Activated T-cell treated with anti-CD3 and anti-CD28 coated beads for 24 hours (primary cell): ENCODE measurements at places on chromosomes 2 and 18.
A peak's percentile ranks its signal among the peaks of the same experiment; 100 is the strongest.

GRCh38 chr2:40343902-40344301 is 108.0 kb downstream of the SLC8A1 start:
- no peak for DNase-seq

- no peak for DNase-seq
Observed at GRCh38 chr2:126781806-126782205, 116.9 kb upstream of the TEX51 start.

GRCh38 chr2:179837408-179837807 is 24.0 kb downstream of the ZNF385B start:
- no peak for DNase-seq

DNA sequence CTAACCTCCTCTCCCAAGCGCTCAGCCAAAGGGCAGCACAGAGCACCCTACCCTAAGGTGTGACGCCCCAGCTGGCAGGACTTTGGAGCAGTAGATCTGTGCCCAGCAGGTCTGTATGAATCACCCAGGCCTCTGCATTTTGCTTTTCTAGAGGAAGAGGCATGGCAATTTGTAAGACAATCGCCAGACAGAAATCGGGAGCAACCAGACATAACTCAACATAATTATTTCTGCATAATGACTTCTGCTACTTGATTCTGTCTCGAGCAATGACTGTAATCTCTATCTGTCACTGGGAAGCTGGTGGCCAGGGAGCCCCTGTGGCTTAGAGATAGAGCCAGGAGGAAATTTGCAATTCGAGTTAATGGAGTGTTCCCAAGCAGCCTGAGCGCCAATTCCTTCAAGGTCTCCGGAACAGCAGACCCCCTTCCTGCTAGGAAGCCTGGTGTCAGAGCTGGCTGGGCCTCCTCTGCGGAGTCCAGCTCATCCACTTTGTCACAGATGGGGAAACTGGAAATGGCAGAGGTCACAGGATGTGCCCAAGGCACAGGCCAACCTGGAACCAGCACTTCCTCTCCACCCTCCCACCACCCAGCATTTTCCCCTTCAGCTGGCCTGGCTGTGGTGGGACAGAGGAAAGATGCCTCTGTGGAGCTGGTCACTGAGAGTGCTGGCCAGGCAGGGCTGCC is 55.0 kb downstream of the ODC1 start:
- no peak for DNase-seq

DNA sequence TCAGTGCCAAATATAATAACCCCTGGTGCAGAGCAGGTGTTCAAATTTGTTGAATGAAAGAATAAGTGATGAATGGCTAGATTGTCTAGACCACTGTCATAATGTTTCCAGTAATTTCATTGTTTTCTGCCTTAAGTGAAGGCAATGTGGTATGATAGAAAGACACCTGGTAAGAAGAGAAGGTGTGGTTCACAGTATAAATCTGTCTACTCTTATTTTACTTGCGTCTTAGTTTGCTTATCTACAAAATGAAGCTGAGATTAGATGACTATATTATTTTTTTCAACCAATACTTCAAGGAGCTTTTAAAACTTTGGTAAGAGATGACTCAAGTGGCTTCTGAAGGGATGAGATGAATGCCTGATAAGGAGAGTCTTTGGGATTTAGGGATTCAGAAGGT is 788.4 kb downstream of the EPHA4 start:
- no peak for DNase-seq

DNA sequence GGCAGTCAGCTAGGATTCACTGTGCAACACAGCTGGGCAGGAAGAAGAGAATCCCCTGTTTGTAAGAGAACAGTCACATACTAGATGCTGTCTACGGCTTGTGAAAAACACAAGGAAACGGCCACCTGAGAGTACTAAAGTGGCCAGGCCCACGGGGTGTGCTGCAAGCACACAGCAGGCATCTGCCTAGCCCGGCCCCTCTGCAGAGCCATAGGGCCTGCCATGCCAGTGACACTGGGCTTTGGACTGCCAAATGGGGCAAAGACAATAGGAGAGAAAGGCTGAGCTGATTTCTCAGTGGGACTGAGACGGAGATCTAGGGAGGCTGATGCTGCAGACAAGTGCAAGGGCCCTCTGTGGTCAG is 10.3 kb downstream of the TUBB6 start:
- DNase-seq = no peak

GRCh38 chr2:111954602-111955332 is 56.4 kb downstream of the MERTK start:
- no peak for DNase-seq

GRCh38 chr2:172181840-172182239 is 79.1 kb upstream of the DLX2 start:
- no peak for DNase-seq

- no peak for DNase-seq
Observed at GRCh38 chr2:111071600-111072171, 49.0 kb upstream of the BCL2L11 start.

- DNase-seq = no peak
Observed at GRCh38 chr18:37483221-37483971, 82.2 kb downstream of the CELF4 start.

DNA sequence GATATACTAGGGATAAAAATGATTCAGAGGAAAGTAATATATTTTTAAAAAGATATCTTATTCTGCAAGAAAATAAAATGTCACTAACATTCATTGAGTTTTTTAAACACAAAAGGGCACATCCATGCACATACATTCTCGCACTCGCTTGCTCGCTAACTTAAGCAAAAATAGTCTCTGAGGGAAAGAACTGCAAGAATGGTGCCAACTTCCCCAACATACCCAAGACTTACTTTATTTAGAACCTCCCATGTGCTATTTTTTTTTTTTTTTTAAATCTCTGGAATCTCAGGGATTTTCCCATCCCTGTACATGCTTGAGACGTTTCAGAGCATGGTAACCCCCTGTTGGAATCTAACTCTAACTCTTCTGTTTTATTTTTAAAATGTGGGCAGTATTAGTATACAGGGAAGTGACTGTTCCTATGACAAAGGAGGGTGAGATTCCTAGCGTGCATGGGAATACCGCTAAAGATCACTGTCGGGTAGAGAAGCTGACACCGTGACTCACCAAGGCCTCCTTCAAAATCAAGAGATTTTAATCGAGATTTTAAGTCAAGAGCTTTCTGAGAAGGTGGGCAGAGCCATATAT is 187.9 kb upstream of the ZEB2 start:
- DNase-seq = no peak

DNA sequence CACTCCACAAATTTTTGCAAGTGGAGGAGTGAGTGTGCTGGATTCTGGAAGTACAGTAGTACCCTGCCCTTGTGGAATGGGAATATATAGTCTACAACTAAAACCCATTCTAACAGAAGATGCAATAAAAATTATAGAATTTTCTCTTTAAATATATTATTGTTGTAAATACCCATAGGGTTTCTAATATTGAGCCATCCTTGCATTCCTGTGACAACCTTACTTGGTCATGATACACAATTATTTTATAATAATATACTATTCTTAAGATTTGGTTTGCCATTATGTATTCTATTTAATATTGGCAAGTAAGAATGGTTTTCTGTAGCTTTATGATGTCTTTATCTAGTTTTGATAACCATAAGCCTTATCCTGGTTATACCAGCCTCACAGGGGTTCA is 52.2 kb downstream of the EML6 start:
- DNase-seq = no peak

DNA sequence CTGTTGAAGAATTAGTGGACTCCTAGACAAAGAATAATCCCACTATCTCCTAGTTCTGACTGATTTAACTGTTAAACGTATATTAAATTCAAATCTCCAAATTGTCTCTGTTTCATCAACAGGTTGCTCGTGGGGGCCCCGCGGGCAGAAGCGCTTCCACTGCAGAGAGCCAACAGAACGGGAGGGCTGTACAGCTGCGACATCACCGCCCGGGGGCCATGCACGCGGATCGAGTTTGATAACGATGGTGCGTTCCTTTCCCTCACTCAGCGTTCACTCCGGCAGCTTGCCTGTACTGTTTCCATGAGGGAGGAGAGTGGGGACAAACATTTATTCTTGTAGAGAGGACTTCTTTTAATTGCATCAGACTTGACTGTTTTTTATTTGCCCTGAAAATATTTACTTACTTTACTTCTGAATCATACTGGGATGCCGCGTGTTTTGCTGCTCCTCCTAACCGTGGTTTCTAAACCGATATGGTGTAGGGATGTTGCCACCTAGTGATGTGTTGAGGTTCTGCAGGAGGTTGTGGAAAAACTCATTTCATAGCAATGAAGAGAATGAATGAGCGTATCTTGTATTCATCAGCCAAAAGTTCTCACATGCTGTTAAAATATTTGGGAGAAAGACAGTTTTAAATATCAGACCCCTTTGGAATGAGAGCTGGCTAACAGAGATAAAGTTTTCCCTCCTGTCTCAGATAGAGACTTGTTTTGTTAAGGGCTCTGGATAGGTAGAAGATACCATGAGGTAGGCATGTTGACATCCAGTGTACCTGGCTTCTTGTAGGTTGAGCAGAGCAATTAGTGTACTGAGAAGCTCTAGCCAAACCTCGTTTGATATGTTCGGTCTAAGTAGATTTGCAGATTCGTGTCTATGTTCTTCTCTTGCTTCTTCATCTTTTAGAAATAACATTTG is 38.3 kb downstream of the ITGA6 start:
- peak; percentile 66 for DNase-seq

DNA sequence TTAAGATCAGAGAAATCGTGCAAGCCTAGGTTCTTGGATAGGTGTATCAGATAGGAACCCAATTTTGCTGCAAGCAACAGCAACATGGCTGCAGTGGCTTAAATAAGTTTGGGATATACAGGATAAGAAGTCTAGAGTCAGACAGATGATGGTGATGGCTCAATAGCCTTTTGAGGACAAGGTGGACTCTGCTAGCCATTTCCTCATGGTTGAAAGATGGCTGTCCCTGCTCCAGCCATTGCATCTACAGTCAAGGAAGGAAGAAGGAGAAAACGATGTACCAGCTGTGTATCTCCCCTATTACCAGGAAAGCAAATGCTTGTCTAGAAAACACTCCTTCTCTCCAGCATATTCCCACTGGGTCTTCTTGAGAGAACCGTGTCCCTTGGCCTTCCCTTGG is 30.1 kb upstream of the CAB39 start:
- DNase-seq = no peak

GRCh38 chr2:239303711-239304532 is 96.9 kb downstream of the HDAC4 start:
- no peak for DNase-seq
